COLO829 (cell line): ENCODE measurements at places on chromosomes 16 and 17.
A peak's percentile ranks its signal among the peaks of the same experiment; 100 is the strongest.

- no peak for DNase-seq
Observed at GRCh38 chr17:79126139-79126538, 51.5 kb downstream of the ENGASE start.

- no peak for DNase-seq
Observed at GRCh38 chr16:17518441-17518840, 47.7 kb upstream of the XYLT1 start.

- DNase-seq: no peak
Observed at GRCh38 chr16:84897911-84898377, 78.2 kb downstream of the CRISPLD2 start.

- no peak for DNase-seq
Observed at GRCh38 chr17:52762794-52763167, 604.3 kb upstream of the CA10 start.

- DNase-seq: no peak
Observed at GRCh38 chr17:64399071-64399766, 8.6 kb upstream of the PECAM1 start.

DNA sequence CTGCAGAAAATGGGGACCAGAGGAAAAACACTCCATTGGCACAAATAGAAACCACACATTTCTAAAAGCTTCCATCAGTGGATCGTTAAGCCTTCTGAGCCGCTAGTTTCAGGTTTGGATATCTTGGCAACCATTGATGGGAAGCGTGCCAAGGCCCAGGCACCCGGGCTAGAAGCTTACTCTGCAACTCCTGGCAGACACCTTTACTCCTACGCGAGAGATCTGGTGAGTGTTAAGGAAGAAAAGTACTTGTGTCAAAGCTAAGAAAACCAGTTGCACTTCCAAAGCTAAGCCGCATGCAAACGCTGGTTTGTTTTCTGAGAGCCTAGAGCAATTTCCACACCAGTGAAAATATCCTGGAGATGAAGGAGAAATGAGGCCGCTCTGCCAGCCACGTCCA is 472.4 kb downstream of the PMP22 start:
- DNase-seq: no peak

DNA sequence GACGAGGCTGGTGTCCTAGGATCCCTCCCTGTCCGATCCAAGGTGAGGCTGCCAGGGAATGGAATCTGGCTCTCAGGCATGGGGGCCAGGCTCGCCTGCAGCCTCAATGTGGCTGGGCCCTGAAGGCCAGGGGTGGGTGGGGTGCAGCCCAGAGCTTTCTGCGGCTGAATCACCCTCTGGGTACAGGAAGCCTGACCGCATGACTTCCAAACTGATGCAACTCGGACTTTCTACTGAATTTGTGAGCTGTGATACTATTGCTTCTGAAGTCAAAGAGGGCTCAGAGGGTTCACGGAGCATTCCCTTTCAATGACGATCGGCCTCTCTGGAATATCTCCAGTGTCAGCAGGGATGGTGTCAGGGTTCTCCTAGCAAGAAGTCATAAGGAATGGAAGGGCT is 123.7 kb downstream of the METRNL start:
- no peak for DNase-seq

- DNase-seq: peak; percentile 63
Observed at GRCh38 chr16:9134739-9135138, 43.3 kb downstream of the HAPSTR1 start.

DNA sequence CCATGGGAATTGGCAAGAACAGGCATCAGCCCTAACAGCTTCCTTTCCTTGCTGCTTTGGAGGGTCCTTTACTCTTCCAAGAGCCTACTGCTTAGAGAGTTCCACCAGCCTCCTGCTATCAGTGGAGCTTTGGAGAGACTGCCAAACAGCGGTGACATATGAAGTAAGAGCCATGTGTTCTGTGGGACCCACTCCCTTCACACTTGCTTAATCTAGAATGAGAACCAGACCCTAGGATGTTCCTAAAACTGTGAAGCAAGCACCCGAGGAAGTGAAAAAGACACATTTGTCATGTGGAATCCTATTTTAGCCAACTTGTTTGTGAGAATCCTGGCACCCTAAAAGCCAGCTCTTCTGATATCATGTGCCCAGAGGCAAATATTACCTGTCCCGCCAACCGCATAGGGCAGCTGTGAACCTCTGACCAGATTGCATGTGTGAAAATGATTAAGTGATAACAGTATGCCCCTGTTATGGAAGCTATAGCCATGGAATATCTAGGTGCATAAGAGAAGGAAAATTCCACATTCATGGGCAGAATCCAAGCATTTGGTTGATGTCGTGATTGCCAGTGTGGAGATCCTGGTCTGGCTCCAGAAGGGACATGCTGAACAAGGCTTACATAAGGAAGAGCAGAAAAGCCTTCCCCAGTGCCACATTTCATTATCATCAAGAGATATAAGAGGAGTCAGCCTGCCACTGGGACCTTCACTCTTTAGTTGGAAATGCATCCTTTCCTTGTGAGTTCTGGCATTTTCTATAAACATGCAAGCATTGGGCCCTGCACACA is 18.7 kb downstream of the RCVRN start:
- DNase-seq: no peak

GRCh38 chr17:82221341-82221902 is 7.4 kb upstream of the SLC16A3 start:
- DNase-seq: no peak
